GM23248 (cell line): ENCODE measurements at places on chromosomes 7 and 10. TPM values are rescaled to one million over a fixed set of nuclear protein-coding genes. Genes with fewer than 3 reads are reported as not detected.

Gene VIPR2
- total RNA-seq, result not detected in 2 replicates

Gene FAM25A
- not detected in 2 replicates for total RNA-seq

Gene BLNK
- not detected in 2 replicates for total RNA-seq

Gene CUZD1
- 0.11 and 0.13 TPM in 2 replicates for total RNA-seq

Gene GHRHR
- total RNA-seq, result not detected in 2 replicates

Gene CCZ1B
- 35.9 and 36.7 TPM in 2 replicates for total RNA-seq

Gene CDK14
- total RNA-seq, result 21.2 and 24.9 TPM in 2 replicates

Gene VPS37D
- 3.5 and 5.9 TPM in 2 replicates for total RNA-seq

Gene LIPN
- total RNA-seq, result not detected in 2 replicates

Gene ATP6V0A4
- total RNA-seq, result 0.43 and 1.4 TPM in 2 replicates

Gene TMEM140
- 1.6 and 4.4 TPM in 2 replicates for total RNA-seq

Gene GCK
- total RNA-seq, result 0.11 TPM in 1 of 2 replicates, not detected in the other

Gene AOC1
- not detected in 2 replicates for total RNA-seq

Gene TLL2
- 0.43 TPM in 1 of 2 replicates, not detected in the other for total RNA-seq

Gene ARMC10
- total RNA-seq, result 32.8 and 39.2 TPM in 2 replicates

Gene BAMBI
- total RNA-seq, result 0.76 and 1.8 TPM in 2 replicates

Gene CALHM2
- total RNA-seq, result 62.6 and 74.3 TPM in 2 replicates

Gene CACNA2D1
- 21.2 and 31.1 TPM in 2 replicates for total RNA-seq

Gene GIMAP4
- not detected in 2 replicates for total RNA-seq

Gene DRGX
- total RNA-seq, result not detected in 2 replicates

Gene AEBP1
- 53.0 and 63.2 TPM in 2 replicates for total RNA-seq

Gene XRCC2
- total RNA-seq, result 0.76 and 1.1 TPM in 2 replicates

Gene MYO1G
- total RNA-seq, result not detected in 2 replicates
